ENCODE measurements at places on chromosomes 13 and 19. TPM values are rescaled to one million over a fixed set of nuclear protein-coding genes. Genes with fewer than 3 reads are reported as not detected.
A peak's percentile ranks its signal among the peaks of the same experiment; 100 is the strongest.

Gene EXOC3L2
- total RNA-seq = 0.17 TPM

Gene ZNF492
- total RNA-seq = 1.1 TPM

GRCh38 chr19:36604656-36605100 lies 435 bp upstream of the ZNF382 start:
- DNase-seq = peak; percentile 77

DNA sequence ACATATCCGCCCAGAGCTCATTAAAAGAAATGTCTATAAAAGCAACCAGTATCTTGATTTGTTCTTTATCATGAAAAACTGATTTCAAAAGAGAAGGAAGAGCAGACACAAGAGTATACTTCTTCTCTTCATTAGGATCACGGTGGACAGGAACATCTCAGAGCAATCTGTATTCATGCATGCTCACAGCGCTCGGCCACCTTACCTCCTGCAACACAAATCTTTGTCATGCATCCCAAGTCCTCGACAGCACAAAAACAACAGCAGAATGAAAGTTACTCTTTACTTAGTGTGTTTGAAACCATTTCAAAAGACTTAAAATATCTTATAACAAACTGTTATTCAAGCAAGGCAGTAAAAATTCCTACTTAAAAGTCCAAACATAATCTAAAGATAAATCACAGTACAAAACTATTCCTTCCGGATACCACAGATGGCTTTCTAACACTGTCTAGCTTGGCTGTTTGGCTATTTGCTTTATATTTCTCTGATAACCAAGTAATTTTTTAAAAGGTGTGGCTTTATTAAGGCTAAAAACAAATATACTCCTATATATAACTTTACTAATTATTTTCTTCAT lies 174.5 kb downstream of the TBC1D4 start:
- DNase-seq = no peak

- peak; percentile 88 for DNase-seq
These were observed 675 bp downstream of the PEG3 start for GRCh38 chr19:56839652-56840450.

GRCh38 chr19:41570639-41571112 lies 5.3 kb upstream of the CEACAM21 start:
- peak; percentile 84 for DNase-seq
